ENCODE measurements at places on chromosomes 12 and 14.

DNA sequence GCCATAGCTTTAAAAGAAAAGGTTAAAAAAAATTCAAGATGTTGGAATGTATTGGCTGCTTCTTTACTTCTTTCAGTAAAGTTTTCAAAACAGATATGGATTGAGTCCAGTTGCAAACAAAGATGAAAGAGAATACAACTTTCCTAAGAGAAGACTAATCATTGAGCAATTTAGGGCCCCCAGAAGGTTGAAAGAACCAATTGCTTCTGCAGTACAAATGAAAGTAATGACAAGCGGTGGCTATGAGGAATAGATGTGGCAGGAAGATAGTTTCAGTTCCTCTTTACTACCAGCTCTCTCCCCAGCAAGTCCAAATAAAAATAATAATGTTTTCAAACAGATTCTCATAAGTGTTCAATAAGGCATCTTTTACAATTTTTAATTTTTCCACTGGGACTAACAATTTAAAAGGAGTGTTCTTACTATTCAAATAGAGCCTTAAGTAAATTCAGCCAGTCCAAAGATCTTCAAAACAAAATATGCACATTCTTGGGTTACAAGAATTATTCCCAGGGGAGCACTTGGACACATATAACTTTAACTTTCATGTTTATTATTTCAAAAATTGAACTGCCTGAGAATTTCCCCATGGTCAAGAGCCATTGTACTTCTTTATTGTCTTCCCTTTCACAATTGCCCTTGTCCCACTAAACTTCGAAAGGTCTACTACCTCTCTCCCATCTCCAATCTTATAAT is 62.3 kb upstream of the PPP1R12A start:
- no peak for DNase-seq

DNA sequence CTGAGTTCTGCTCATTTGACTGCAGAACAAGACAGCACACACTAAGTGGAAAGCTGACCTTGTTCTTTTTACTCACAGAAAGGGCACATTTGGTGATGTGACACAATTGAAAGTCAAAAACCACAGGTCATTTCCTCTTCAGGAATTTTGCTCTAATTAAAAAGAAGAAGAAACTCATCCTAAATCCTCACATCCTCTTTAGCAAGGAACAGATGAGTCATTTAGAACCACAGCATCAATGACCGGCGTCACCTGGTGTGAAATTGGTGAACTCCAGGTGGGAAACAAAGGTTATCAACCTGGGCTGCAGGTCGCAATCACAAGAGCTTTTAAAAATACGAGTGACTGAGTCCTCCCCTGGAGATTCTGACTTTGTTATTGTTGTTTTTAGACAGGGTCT is 2.9 kb upstream of the RNU6-8 start:
- no peak for DNase-seq

DNA sequence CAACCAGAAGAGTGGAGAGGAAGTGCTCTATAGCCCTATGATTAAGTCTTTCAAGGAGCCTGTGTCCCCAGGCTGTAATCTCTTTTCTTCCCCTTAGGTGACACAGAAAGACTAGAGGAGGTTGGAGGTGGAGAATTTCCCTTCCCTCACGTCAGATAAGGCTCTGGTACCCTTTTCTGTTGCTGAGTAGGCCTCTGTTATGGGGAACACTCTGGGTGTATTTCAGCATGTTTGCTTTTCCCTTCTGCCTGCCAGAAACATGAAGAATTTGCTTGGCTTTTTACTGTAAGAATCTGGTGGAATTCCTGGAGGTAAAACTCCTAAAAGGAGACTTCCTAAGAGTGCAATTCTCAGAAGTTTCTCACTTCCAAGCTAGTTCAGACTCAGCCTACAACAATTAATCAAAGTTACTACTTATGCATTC is 58.3 kb downstream of the SIX1 start:
- no peak for DNase-seq

DNA sequence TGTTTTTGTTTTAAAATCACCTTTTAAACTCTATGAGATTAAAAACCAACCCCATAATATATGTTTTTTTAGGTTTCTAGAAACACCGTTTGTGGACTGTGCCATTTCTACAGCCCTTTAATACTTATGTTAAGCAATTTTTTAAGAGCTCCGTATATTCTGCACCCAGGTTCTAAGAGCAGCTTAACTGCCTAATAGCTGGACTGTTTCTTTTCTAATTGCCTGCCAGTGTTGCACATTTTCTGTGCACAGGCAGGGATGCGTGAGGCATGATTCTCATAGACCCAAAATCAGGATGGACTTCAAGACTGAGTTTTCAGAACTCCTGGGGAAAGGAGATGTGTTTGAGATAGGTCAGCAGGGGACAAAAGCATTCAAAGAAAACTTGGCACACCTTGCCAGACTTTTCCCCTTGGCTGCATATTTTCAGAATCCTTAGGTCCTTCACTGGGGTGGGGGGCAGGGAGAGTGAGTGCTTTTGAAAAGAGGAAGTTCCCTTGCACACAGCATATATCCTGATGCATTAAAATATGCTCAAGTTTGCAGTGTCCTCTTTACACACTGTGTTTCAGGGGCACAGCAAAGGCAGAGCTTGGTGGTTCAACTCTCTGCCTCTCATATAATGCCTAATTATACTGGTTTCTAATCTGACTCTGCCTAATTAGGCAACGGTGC is 27.9 kb downstream of the TMEM30B start:
- no peak for DNase-seq

GRCh38 chr12:47071241-47071852 is 8.1 kb upstream of the PCED1B start:
- no peak for DNase-seq

- no peak for DNase-seq
Observed at GRCh38 chr12:90069711-90070110, 361.1 kb upstream of the ATP2B1 start.

- DNase-seq, result no peak
Observed at GRCh38 chr14:28502517-28502916, 264.1 kb upstream of the FOXG1 start.

DNA sequence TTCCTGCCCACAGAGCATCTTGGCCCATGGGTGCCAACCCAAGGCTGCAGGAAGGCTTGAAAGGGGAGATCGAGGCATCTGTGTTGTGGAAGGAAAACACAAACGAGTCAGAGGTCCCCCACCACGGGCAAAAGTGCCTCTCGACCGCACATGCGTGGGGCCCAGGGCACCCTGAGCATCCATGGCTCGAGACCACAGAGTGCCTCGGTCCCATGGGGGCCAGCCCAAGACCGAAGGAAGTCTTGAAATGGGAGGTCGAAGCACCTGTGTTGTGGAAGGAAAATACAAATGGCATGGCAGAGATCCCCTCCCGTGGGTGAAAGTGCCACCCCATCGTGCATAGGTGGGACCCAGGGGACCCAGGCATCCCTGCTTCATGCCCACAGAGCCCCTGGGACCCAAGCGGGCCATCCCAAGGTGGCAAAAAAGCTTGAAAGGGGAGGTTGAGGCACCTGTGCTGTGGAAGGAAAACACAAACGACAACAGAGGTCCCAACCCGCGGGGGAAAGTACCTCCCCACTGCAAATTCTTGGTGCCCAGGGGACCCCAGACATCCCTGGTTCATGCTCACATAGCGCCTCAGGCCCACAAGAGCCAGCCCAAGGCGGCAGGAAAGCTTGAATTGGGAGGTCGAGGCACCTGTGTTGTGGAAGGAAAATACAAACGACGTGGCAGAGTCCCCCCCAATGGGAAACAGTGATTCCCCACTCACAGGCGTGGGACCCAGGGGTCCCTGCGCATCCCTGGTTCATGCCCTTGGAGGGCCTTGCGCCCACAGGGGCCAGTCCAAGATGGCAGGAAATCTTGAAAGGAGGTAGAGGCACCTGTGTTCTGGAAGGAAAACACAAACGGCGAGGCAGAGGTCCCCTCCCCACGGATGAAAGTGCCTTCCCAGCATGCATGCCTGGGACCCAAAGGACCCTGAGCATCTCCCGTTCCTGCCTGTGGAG is 373.0 kb downstream of the ALG10 start:
- DNase-seq, result no peak

DNA sequence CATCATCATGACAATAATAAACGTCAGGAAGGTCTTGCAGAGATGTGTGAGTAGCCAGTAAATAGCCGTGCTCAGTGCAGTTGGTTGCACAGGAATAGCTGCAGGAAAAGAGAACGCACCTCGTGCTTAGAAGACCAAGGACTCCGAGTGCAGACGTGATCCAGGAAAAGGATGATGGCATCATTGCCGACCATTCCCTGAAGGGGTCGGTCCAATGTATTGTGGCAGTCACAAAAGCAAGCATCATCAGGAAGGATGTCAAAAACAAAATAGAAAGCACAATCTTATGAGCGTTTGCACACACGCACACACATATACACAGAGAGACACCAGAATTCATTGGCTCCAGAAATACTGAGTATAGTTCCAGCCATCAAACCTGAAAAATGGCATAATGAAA is 12.8 kb downstream of the DUSP6 start:
- DNase-seq, result no peak

GRCh38 chr12:52975204-52975603 is 26.3 kb downstream of the KRT18 start:
- DNase-seq, result no peak

DNA sequence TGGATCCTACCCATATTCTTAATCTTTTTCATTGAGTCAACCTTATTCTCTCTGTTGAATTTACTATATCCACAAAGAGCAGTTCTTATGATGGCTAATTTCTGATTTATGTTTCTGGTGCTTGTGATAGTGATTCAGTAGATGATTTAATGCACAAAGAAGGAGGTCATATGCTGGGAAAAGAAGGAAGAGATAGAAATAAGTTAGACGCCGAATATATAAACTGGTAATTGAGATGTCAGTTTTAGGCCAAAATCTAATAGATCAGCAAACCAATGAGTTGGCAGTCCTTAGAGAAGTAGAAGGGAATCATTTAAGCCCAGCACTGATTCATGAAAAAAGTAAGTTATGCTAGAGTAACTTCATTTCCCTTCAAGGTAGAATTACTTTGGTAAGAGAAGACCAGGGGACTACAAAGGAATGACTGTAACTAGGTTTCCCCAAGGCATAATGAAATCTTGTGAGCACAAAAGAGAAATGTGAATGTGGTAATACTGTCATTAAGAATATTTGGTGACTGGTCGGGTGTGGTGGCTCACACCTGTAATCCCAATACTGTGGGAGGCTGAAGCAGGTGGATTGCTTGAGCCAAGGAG is 132.4 kb downstream of the TGFB3 start:
- no peak for DNase-seq

- no peak for DNase-seq
Observed at GRCh38 chr12:108842361-108842760, 15.0 kb downstream of the SSH1 start.

DNA sequence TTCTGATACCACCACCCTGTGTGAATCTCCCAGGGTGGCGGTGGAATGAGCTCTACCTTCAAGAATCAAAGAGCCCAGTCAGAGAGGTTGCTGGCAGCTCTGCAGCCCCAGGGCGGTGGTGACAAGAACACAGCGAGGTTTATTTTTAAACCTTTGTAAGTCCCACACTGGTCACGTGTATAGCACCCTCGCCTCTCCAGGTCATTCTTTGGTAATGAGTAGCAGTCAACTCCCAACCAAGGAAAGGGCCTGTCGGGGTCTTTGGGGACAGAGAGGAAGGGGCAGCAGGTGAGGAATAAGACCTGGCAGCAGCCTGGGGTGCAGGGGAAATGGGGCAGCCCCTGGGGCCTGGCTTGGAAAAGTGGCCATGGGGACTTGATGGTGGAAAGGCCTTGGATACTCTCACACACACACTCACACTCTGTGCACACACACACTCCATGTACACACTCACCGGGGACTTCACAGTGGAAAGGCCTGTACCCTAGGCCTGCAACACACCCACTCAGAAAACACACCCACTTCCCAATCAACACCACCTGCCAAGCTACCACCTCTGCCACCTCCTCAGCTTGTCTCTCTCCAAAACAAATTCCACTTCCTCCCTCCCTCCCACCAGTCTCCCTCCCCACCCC is 178.6 kb downstream of the DPF3 start:
- DNase-seq, result no peak

DNA sequence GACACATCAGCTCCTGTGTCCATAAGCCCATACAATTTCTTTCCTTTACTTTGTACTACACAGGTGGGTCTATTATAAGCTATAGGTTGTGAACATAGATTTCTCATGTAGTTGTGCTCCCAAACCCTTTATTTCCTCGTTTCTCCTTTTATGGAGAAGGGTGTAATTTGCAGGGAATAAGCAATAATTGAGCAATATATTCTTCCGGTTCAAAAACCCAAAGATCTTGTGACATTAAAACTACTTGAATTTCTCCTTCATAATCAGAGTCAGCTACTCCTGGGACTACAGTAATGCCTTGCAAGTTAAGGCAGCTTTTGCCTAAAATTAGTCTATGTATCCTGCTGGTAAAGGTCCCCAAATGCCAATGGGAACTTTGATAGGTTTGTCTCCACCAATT is 19.1 kb upstream of the MAPKAPK5 start:
- no peak for DNase-seq

DNA sequence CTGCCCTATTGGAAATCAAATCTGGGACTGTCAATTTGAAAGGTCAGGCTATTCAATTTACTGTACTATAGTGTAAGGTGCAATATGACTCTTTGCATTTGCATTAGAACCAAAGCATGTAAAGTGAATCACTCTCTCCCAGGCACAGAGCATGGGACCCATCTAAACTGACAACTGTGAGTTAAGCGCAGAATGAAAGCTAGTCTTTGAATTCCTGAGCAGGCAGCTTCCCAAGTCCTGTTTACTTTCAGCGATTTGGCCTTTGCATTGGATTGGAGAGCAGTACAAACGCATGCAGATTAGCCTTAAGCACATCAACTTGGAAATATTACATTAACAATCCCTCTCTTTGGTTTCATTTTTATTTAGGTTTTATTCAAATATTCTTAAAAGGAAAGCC is 74.6 kb downstream of the RERG start:
- no peak for DNase-seq

- no peak for DNase-seq
Observed at GRCh38 chr12:44765796-44766195, 110.3 kb downstream of the NELL2 start.

DNA sequence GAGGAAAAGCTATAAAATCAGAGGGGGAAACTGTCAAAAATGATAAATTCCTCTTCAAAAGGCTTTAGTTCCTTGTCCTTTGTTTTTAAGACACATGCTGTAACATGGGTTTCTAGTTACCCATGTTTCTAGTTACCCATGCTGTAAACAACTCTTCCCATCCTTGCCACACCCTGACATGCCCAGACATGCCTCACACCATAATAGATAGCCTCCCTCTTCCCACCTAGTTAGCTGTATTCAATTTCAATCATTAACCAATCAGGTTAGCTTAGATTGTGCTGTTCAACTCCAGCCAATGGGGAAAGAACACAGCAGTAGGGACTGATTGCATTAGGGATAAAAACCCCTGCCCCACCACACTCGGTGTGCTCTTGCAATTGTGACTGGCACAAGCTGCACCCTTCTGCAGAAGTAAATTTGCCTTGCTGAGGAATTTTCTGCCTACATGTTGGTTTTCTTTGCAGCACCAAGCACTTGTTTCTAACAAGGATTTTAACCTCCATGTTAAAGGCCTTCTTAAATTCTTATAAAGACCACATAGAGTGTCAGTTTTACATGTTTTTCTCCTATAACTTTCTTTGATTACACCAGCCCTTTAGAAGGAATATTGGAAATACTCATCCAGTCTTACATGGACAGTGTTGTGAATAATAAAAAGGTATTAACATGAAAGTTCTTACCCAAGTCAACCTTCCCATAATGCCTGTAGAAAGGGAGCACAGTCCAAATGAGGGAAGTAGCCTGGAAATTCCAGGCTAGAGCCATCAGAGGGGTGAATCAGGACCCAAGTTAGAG is 32.5 kb upstream of the LALBA start:
- DNase-seq, result no peak

- peak; percentile 95 for DNase-seq
Observed at GRCh38 chr12:93135286-93136239, 206.5 kb upstream of the EEA1 start.

GRCh38 chr14:89544636-89545301 is 127.7 kb upstream of the FOXN3 start:
- DNase-seq, result no peak

GRCh38 chr12:26851031-26851809 is 18.2 kb upstream of the ITPR2 start:
- DNase-seq, result no peak
